ENCODE measurements at places on chromosomes 4 and X.

- DNase-seq: no peak
Measured at GRCh38 chrX:48684134-48684533, 535 bp downstream of the WAS start.

DNA sequence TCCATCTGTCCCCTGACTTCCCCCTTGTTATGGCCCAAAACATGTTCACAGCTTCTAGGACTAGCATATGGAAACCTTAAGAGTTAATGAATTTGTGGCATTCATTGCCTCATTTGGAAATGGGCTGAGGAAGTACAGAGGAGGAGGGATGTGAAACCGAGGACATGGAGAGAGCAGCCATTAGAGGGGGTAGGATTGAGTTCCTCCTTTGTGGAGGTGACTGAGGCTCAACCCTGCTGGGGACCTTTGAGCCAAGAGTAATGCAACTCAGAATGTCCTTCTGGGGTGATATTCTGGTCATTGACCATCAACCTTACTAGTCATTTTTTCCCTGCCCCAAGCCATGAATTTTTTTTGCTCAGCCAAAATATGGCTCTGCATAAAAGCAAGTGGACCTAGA lies 109.4 kb downstream of the ZNF518B start:
- DNase-seq: no peak

- DNase-seq: no peak
Measured at GRCh38 chrX:11666952-11667685, 1.4 kb upstream of the ARHGAP6 start.

DNA sequence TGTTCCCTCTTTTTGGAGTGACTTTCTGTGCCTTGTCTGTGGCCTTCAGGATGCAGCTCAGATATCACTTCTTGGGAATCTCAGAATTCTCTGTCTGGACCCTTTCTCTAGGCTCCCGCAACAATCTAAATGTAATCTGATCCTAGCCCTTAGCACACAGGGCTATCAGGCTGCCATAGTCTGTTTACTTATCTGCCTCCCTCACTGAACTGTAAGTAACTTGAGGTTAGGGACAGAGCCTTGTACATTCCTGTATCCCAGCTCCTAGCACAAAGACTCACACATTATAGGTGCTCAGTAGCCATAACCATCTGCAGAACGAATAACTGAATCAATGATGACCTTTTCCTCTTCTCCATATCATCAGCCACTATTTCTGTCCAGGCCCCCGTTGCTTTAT lies 69.5 kb downstream of the RTL9 start:
- DNase-seq: no peak

DNA sequence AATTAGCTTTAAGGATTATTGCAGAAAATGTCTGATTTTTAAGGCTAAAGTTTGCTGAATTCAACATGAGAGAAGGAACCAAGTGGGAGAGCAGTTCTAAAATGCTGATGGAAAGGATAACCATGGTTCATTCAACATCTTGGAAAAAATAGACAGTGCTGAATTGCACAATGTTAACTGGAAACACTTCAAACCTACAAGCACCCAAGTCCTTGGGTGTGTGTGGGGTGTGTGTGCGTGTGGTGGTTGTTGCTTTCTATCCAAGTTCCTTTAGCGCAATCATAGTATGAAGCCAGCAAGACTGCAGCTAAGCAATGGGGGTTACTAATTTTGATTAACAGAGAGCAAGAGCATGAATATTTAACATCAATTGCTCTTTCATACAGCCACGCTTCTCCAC lies 29.3 kb upstream of the SCOC start:
- no peak for DNase-seq

DNA sequence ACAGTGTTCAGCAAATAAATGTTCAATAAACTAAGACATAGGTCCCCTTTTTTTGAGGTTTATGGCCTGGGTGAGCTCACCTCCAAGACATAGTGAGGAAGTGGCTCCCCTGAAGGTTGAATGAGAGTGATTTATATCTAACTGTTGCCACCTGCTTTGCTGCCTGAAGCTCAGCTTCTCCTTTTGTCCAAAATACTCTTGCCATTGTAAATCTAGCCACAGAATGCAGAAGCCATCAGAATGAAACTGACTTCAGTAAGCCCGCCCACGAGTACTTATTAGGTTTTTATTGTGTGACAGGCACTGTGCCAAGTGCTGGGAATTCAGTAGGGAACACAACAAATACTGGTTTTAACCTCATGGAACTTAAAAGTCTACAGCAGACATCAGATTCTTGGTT lies 18.0 kb downstream of the SPINK2 start:
- no peak for DNase-seq

- DNase-seq: no peak
Measured at GRCh38 chr4:97978791-97979488, 164.3 kb downstream of the STPG2 start.

DNA sequence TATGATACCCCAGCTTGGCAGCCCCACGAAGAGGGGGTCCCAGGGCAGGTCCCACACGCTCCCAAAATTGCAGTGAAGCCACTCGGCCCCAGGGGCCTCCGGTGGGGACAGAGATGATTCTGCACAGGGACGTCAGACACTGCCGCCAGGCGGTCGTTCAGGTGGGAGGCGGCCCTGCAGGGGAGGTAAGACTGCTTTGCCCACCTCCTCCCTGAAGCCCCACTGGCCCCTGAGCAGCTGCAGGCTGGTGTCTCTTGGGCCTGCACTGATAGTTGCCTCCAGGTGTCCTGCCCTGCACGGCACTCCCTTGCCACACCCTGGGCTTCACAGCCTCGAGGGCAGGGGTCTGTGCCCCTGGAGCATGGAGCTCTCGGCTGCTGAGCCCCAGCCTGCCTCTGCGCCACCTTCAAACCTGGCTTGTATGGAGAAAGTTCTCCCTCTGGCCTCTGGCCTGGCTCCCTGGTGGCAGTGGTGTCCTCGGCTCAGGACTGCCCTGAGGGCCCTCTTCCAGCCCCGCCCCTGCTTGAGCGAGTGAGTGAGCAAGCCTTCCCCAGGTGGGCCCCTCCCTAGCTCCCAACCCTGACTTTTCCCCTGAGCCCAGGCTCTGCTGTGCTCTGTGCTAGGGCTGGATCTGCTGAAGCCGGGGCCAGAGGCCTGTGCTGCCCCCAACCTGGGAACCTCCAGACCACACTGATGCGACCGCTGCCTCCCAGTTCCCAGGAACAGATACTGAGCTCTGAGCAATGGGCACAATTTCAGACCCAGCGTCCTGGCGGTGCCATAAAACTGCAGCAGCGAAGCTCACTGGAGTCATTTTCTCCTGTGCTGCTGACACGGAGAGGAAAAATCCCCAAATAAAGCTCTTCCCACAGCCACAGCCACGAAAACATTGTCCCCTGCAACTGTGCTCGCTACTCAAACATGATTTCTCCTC lies 16.1 kb downstream of the ADRA2C start:
- DNase-seq: no peak

DNA sequence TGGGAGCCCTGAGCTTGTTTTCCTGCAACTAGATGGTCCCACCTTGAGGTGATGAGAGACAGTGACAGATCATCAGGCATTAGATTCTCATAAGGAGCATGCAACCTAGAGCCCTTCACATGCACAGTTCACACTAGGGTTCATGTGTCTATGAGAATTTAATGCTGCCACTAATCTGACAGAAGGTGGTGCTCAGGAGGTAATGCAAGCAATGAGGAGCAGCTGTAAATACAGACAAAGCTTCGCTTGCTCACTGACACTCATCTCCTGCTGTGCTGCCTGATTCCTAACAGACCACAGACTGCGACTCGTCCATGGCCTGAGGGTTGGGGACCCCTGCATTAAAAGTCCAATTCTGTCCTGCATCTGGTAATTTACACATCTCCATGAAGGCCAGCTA lies 141.6 kb downstream of the KCNIP4 start:
- DNase-seq: no peak

GRCh38 chr4:16110199-16110598 lies 26.4 kb upstream of the PROM1 start:
- no peak for DNase-seq

GRCh38 chr4:87848622-87849351 lies 16.0 kb downstream of the MEPE start:
- DNase-seq: peak; percentile 34

DNA sequence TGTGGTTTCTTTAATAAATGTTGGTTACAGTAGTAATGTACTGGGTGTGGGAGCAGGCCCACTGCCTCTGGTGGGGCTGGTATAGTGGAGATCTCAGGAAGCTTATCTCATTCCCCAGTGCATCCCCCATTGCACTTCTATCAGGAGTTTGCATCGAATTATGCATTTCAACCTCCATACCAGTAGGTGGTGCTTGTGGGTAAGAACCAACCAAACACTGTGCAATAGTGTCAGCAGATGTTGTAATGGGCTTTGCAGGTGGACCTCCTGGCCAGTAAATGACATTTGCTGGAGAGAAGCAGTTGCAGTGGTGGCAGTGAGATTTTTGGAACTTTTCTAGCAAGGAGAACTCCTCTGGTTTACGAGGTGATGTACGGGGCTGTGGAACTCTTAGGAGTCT lies 150.6 kb downstream of the POU3F4 start:
- no peak for DNase-seq

GRCh38 chrX:74902806-74903205 lies 22.4 kb downstream of the NEXMIF start:
- DNase-seq: no peak

GRCh38 chrX:38718311-38718710 lies 82.9 kb upstream of the MID1IP1 start:
- DNase-seq: no peak

DNA sequence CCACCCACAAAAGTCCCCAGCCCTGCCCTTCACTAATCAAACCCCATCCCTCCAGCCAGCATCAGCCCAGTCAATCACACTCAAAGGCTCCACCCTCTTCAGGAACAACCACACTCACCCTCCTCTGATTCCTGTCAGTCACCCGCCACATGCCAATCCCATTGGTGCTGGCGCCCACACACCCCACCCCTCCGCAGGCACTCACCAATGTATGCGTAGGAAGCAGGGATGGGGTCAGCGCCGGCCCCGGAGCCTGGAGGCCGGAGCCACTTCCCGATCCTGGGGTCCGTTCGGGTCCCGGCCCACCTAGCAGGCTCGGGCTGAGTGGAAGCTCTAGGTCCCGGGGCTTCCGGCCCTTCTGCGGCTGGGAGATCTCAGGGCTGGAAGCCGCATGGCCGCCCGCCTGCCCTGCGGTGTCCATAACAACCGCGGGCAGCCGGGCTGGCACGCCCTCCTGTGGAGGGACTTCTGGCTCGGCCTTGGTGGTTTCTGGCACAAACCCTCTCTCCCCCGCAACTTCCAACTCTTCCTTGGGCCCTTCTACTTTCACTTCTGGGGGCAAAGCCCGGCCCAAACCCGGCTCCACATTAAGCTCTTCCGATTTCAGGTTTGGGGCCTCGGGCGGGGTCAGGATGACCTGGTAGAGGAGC lies 7.9 kb upstream of the CFP start:
- peak; percentile 29 for DNase-seq

DNA sequence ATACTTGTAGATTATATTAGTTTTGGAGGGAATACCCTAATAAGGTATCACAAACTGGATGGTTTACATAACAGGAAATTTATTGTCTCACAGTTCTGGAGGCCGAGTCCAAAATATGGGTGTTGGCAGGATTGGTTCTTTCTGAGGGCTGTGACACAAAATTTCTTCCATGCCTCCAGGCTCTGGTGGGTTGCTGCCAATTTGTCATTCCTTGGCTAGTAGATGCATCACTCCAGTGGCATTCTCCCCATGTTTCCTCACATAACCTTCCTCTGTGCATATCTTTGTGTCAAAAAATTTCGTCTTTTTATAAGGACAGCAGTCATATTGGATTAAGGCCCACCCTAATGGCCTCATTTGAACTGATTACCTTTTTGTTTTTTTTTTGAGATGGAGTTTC lies 49.3 kb downstream of the APELA start:
- DNase-seq: no peak

DNA sequence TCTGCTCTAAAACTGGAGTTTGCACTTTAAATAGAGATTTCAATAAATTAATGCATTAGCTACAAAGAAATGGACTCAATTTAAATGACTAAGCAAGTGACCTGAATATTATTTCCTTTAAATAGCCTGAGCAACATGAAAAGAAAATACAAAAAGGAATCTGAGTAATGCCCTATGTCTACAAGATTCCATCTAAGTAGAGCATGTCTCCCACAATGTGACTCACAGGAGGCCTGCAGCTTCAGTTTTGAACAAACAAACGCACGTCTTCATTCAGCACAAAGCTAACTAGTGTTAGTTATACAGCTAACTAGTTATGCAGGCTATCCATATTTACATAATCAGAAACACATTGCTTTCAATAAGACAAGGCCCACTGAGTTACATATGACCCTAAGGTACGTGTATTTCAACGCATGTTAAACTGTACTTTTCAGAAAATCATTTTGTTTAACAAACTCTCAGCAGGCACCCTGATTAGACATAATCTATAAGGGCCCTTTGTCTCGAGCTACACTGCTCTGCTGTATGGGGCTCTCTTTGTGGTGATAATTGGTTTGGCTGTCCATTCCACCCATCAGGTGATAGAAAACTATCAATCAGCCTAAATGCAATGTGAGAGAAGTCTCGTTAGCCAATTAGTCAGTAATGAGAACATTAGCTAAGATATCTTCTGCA lies 116.5 kb downstream of the MAML3 start:
- DNase-seq: no peak

DNA sequence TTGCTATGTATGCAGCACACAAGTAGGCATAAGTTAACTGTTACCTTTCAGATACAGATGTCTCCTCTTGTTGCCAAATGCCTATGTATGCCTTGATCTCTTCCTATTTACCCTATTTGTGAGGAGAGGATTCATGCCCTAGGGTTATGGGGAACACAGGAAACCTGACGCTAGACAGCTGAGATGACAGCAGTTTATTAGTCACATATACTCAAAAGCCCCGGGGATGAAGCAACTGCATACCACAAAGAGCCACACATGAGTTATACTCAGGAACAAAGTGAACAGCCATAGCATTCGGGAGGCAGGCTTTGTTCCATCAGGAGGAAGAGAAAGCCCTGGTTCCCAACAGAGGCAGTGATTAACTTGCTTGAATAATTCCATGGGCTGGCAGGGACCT lies 1011.7 kb upstream of the PCDH7 start:
- DNase-seq: no peak

DNA sequence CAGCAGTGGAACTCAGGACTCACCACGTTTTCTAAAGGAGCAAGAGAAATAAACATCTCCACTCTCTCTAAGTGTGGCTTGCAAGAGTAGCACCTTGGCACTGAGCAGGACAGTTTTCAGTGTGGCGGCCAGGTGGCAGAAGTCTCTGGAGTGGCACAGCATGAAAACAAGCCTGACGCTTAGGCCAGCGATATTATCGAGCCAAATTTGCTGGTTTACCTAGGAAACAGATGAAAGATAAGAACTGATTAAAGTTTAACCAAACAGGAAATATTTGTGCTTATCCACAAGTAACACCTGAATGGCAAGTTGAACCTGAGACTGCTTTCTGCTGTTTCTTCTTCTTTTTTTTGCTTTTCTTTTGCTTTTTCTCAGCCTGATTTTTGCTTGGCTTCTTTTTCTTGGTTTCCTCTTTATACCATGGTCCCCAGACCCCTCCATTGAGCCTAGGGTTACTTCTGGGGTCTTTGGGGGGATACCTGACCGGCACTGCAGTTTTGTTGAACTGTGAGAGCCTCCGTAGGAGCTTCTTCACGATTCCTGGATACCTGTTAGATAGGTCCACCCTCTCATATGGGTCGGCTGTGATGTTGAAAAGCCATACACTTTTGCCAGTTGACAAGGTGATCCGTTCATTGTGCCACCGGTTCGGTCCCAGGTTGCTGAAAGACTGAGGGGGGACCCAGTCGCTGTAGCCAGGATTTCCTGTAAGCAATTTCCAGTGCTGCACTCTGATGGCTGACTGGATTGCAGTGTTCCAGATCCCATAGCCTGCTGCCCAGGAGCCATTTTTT lies 77.3 kb downstream of the ARSJ start:
- peak; percentile 92 for DNase-seq

Measured in CD4-positive, alpha-beta T cell treated with Interleukin-4 for 4 hours (primary cell).